Sciatic nerve (tissue), 2 donors: ENCODE measurements at places on chromosomes 2 and 18. TPM values are rescaled to one million over a fixed set of nuclear protein-coding genes. Genes with fewer than 3 reads are reported as not detected.
A peak's percentile ranks its signal among the peaks of the same experiment; 100 is the strongest.

ZNF385B gene
- 5.3 TPM for total RNA-seq

- DNase-seq = no peak
Observed at GRCh38 chr2:205730701-205731582, 48.6 kb downstream of the NRP2 start.

GRCh38 chr2:192487636-192488035 is 292.9 kb upstream of the TMEFF2 start:
- no peak for DNase-seq

SCLY gene
- total RNA-seq = 15.1 TPM

- peak; percentile 67 for DNase-seq
Observed at GRCh38 chr18:67217551-67218166, 298.9 kb downstream of the DSEL start.

GRCh38 chr2:74648009-74648443 is at the start of gene M1AP:
TSS of gene M1AP (minus strand) at chr2:74648330. CDS start at chr2:74640275, 8,055 bp downstream.
- no peak for DNase-seq

- DNase-seq = no peak
Observed at GRCh38 chr2:27059141-27059820, 7.8 kb downstream of the AGBL5 start.

- DNase-seq = no peak
Observed at GRCh38 chr2:196944570-196944969, 18.1 kb upstream of the PGAP1 start.

TEX261 gene
- 52.7 TPM for total RNA-seq

DNA sequence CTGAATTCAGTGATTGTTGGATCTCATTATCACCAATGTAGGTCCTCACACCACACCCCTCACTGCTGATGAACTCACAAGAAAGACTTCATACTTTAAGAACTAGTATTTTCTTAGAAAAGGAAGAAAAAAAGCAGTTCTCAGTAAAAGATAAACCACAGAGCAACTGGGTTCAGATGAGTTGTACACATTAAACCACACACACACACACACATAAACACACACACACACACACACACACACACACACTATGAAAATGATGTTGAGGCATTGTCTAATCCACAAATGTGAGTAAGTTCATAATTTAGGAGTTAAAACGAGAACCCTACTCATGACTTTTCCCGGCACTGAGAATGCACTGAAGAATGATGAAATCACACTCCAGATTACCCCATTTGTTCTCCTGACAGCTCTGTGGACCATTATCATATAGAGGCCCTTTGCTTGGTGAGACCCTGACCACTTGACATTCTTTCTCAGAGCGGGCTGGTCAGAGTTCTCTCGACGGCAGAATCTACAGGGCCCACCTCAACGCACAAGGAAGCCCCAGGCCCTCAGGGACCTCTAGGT is 106.2 kb downstream of the BCL2 start:
- DNase-seq = no peak

WDR54 gene
- 14.0 TPM for total RNA-seq

GRCh38 chr18:79518028-79518682 is 122.4 kb downstream of the NFATC1 start:
- peak; percentile 45 for DNase-seq

DNA sequence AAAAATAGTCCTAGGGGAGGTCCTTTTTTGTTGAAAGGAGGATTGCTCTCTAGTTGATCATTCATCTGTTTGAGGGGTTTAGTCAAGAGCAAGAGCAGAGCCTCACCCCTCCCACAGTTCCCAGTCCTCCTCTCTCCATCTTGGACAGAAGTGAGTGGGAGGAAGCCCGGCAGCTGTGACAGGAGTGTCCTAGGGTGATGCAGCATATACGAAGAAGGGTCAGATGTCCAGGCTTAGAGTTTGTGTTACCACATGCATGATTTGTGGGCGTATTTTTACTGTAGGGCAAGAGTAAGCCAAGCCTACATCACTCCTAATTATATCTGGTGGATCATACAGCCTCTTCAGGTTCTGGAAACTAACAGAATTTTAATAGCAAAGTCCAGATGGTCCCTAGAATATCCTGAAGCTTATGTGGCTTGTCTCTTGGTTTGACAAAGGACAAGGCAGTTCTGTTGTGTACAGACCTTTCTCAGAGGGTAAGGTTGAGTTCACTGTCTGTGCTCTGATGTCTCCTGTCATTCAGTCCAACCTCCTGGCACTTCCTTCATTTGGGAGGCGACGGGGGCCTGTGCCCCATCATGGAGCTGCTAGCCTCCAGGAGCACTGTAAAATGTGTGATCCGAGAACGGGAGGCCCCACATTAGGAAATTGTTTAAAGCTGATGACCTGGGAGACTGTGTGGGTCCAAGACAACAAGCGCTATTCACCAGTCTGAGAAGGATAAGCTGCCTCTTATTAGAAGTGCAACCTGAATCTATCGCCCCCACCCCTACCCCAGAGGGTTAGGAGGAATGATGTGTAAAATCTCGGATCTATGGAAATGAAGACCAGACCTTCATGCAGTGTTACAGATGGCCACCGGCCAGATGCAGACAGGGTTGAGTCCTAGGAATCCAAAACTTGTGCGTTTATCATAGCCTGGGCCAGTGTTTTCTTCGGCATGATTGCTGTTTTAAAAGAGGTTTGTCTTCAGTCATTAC is 6.9 kb downstream of the CEP68 start:
- DNase-seq = no peak

REG3A gene
- 2.3 TPM for total RNA-seq

ZSCAN30 gene
- total RNA-seq = 28.4 TPM

- no peak for DNase-seq
Observed at GRCh38 chr18:33183136-33183535, 257.4 kb downstream of the CCDC178 start.

DNA sequence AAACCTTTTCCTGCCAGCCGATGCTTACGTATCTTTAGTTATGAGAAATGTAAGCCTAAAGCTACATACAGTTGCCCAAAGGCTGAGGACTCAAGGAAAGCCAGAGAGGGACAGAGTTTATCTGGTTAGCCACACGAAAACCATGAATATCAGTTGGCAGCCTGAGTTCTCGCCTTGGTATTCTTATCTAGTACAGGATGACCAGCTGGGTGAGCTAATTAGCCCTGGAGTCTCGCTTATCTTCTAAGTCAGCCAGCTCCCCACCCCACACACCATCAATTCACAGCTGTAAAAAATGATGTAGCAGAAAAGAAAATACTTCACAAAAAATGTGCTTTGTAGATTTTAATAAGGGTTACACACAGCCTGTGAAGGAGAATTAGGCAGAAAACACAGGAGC is 617.5 kb upstream of the SOX11 start:
- DNase-seq = no peak

- DNase-seq = no peak
Observed at GRCh38 chr2:219251656-219252055, 1.4 kb upstream of the TUBA4B start.

DNA sequence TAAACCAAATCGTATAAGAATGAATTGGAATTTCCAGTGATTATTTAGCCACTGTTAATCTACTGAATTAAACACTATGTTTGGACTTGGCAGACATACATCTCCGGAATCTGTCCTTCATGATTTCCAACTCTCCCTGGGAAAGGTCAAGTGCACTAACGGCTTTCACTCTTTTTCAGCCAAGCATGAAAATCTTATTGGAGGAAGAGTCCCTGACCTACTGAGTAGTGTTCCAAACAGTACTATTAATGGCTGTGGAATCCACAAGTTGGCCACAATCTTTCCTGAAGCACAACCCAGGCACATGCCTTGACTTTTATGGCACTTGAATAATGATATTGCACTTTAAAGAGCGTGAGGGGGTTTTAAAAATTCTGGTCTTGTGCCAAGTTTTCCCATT is 318.9 kb upstream of the RND3 start:
- no peak for DNase-seq

ALPP gene
- not detected for total RNA-seq

DNA sequence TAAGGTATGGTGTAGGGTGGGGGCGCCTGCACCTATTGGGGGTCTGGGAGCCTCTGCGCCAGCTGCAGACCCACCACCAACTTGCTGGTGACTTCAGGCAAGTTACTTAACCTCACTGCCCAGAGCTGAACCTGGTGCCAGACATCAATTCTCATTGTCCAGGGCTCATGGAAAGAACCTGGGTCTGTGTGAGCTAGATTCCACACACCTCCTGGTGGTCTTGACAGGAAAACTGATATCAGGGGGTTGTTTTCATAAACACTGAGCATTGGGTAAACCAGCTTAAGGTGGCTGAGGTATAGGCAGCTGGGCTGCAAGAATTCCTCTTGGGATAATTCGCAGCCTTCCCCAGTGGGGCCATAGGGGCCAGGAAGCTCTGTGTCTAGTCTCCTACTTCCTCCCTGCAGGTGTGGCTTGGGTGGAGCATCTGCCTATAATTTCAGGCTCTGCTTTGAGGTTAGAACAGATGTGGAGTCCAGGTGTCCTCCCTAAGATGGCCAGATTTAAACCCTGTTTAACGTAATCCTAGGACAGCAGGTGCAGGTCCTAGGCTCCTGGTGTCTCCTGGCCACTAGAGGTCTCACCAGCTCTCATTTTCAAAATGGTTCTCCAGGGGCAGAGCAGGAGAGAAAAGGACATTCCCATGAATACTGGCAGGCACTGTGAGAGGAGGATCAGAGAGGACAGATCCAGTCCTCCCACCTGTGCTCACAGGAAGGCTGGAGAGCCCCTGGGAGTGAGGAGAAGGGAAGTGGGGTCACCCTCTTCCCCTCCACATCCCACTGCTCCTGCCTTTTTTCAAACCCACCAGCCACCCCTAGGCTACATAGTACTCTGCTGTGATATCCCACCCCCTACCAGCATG is 100.4 kb upstream of the SMAD2 start:
- peak; percentile 62 for DNase-seq

XDH gene
- 0.22 TPM for total RNA-seq

OSR1 gene
- 11.6 TPM for total RNA-seq
